Esophagus muscularis mucosa (tissue), 4 donors: ENCODE measurements at places on chromosomes 3 and 15. TPM values are rescaled to one million over a fixed set of nuclear protein-coding genes. Genes with fewer than 3 reads are reported as not detected.

- peak overlapping the region; percentile 87 for H3K27ac ChIP-seq
- no peaks in the 10 kb centered on the region for H3K27me3 ChIP-seq
- H3K36me3 ChIP-seq: no peaks in the 10 kb centered on the region
Measured at GRCh38 chr3:72447059-72447946, 400.9 kb downstream of the SHQ1 start.

NTRK3 gene
- 3.0 TPM for total RNA-seq

- DNase-seq: no peak
- H3K27ac ChIP-seq: peak overlapping the region; percentile 88
- H3K27me3 ChIP-seq: no peaks in the 10 kb centered on the region
- H3K4me3 ChIP-seq: peak overlapping the region; percentile 34
- peaks cover 46% of the 10 kb centered on the region for H3K4me1 ChIP-seq
- H3K36me3 ChIP-seq: no peaks in the 10 kb centered on the region
Measured at GRCh38 chr3:195147649-195148080, 123.3 kb downstream of the XXYLT1 start.

- H3K27me3 ChIP-seq: no peaks in the 10 kb centered on the region
- no peak overlapping the region for H3K27ac ChIP-seq
- DNase-seq: peak; percentile 81
- no peaks in the 10 kb centered on the region for H3K36me3 ChIP-seq
Measured at GRCh38 chr3:36800533-36801116, 36.3 kb upstream of the DCLK3 start.

DNA sequence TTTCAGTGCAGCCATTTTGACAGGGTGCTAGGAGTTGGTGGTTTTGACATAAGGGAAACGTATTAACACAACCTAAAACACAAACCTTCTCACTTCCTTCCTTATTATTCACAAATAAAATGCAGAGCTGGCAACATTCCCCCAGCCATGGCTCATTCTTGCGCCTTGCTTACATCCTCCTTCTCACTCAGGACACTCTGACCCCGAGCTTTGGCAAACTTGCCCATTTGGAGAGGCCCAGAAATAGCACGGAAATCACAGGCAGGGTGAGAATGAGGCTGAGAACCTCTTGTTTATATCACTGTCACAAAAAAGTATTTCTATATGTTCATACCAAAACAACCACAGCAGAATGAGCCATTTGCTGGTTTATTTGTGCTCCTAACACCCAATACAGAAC, 244.3 kb downstream of the NTRK3 start:
- no peak overlapping the region for H3K27ac ChIP-seq
- H3K27me3 ChIP-seq: no peaks in the 10 kb centered on the region
- H3K4me3 ChIP-seq: no peak overlapping the region
- DNase-seq: no peak

DNA sequence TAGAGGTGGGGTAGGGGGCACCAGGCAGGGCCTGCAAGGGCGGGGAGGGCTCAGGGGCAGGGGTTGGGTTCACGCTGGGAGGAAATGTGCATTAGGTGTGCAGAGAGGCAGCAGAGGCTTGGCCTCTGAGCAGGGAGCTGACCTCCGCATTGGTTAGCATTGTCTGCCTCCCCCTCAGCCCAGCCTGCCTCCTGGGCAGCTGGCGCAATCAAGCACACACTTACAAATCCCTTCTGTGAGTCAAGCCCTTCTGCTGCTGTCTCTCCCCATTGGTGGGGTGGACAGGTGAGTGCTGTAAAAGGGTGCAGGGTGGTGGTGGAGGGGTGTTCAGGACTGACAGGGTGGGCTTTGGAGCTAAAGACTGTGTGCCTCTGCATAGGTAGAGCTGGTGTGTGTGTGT, 9.3 kb downstream of the LOXL1 start:
- no peak overlapping the region for H3K27ac ChIP-seq
- H3K4me3 ChIP-seq: no peak overlapping the region
- DNase-seq: no peak
- no peaks in the 10 kb centered on the region for H3K27me3 ChIP-seq
- H3K36me3 ChIP-seq: peaks cover 20% of the 10 kb centered on the region

DNA sequence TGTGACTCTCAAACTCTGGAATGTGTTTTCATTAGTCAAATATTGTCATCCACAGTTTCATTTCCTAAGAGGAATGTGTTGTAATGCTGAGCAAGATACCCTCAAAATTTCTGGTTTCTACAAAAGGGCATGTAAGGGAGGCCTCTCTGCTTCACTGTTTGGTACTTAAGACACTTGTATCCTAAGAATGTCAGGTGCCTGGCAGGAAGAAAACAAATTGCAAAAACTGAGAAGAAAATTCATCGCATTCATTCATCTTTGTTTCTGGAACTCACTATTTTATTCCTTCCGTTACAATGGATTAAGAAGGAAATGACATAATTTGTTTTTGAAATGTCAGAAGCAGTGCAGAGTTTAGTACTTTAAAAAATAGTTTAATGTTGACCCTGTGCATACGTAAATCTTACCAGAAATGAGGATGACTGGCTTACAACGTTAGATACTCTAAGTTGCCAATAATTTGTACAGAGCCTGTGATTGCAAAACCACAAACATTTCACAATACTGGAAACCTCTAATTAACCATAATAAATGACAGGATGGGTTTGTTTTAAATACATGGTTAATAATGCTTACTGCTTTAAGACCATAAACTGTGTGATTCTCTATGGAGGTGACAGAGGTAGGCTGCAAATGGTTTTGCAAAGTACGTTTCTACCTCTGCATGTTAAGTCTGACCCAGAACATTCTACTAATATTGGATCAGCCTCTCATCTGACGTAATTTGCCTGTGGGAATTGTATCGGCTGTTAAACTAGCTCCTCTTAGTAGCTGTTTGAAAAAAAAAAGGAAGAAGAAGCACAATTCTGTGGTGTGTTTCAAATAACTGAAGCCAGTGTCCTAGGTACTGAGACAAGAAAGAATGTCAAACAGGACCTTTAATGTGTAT, 477.8 kb downstream of the RBMS3 start:
- peaks cover 35% of the 10 kb centered on the region for H3K4me1 ChIP-seq
- H3K4me3 ChIP-seq: peak overlapping the region; percentile 6
- H3K27ac ChIP-seq: peak overlapping the region; percentile 76
- no peak for DNase-seq

- DNase-seq: no peak
- no peaks in the 10 kb centered on the region for H3K27me3 ChIP-seq
- no peaks in the 10 kb centered on the region for H3K36me3 ChIP-seq
- H3K4me3 ChIP-seq: no peak overlapping the region
- no peak overlapping the region for H3K27ac ChIP-seq
Measured at GRCh38 chr3:54225841-54226528, 103.6 kb downstream of the CACNA2D3 start.

- H3K27me3 ChIP-seq: no peaks in the 10 kb centered on the region
- H3K27ac ChIP-seq: no peak overlapping the region
- no peaks in the 10 kb centered on the region for H3K36me3 ChIP-seq
- no peak for DNase-seq
Measured at GRCh38 chr3:157122832-157123427, 37.0 kb downstream of the CCNL1 start.

DNA sequence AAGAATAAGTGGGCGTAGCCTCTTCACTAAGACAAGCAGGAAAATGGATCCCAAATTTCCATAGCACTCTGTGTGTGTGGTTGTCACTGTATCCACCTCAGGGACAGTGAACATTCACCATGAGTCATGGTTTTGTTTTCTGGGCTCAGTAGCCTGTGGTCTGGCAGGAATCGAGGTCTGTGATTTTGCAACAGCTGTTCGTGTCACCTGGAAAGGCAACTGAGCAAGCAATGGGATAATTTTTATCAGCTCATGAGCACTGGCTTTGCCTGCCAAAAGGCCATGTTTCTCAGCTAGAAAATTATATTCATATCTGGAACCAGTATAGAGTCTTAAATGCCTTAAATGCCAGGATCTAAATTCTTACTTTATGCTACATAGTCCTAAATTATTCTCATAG, 60.9 kb downstream of the STRIT1 start:
- no peak for DNase-seq
- H3K27ac ChIP-seq: peak overlapping the region; percentile 73
- no peak overlapping the region for H3K4me3 ChIP-seq
- H3K36me3 ChIP-seq: no peaks in the 10 kb centered on the region
- peaks cover 22% of the 10 kb centered on the region for H3K4me1 ChIP-seq
